Right forelimb (tissue), 1 donor: ENCODE measurements at places on chromosomes 7 and 10.

- DNase-seq = peak; percentile 92
Observed at GRCh38 chr10:80136134-80136571, 3.6 kb downstream of the PLAC9 start.

- DNase-seq = no peak
Observed at GRCh38 chr10:94194256-94194655, 168.5 kb downstream of the NOC3L start.

DNA sequence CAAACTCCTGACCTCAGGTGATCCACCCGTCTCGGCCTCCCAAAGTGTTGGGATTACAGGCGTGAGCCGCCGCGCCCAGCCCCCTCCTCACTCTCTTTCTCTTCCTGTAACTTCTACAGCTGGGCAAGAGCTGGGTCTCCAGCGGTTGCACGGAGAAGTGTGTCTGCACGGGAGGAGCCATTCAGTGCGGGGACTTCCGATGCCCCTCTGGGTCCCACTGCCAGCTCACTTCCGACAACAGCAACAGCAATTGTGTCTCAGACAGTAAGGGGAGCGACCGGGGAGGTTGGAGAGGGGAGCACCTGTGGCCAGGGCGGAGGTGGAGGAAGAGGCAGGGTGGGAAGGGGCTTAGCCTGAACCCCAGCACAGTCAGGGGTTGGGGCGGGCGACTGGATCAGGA, 41.4 kb downstream of the EPHB4 start:
- no peak for DNase-seq

- peak; percentile 17 for DNase-seq
Observed at GRCh38 chr10:47366731-47367460, 17.2 kb downstream of the ZNF488 start.

- DNase-seq = no peak
Observed at GRCh38 chr7:11807000-11807399, 25.0 kb downstream of the THSD7A start.

DNA sequence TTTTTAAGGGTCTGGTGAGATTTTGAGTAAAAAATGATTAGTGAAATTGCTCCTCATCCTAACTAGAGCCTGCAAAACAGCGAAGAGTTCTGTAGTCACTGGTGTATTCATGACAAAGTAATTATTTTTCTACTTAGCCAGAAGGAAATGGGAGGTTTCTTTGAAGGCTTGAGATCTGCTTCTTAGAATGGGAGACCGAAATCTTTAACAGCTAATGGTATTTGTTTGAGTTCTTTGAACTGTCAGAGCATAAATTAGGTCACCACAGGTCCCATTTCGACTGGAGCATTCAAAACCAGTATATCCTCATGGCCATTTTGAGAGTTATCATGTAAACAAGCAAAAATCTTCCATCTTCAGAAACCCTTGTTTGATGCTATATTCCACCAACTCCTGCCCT, 77.1 kb upstream of the NME8 start:
- no peak for DNase-seq

DNA sequence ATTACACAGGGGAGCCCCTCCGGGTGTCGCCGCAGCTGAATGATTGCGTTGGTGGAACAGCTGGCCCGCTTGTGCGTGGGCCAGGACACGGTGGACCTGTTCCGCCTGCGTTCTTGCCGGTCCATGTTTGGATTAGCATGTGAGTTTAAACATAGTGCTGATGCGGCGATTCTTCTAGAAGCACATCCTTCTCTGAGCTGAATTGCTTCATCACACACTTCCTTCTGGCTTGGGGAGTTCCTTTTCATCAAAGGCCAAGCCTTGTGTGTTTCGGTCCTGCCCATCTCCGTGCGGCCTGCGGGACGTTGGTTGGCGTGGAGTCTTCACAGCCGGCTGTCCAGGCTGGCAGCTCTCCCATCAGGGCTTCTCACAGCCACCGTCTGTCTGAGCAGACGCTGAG, 45.5 kb upstream of the SLC29A4 start:
- DNase-seq = no peak

- no peak for DNase-seq
Observed at GRCh38 chr7:6175645-6176044, 96.8 kb downstream of the CYTH3 start.

GRCh38 chr7:99094401-99094800, 49.5 kb downstream of the SMURF1 start:
- DNase-seq = no peak

- DNase-seq = no peak
Observed at GRCh38 chr10:95533590-95533989, 27.6 kb downstream of the SORBS1 start.

DNA sequence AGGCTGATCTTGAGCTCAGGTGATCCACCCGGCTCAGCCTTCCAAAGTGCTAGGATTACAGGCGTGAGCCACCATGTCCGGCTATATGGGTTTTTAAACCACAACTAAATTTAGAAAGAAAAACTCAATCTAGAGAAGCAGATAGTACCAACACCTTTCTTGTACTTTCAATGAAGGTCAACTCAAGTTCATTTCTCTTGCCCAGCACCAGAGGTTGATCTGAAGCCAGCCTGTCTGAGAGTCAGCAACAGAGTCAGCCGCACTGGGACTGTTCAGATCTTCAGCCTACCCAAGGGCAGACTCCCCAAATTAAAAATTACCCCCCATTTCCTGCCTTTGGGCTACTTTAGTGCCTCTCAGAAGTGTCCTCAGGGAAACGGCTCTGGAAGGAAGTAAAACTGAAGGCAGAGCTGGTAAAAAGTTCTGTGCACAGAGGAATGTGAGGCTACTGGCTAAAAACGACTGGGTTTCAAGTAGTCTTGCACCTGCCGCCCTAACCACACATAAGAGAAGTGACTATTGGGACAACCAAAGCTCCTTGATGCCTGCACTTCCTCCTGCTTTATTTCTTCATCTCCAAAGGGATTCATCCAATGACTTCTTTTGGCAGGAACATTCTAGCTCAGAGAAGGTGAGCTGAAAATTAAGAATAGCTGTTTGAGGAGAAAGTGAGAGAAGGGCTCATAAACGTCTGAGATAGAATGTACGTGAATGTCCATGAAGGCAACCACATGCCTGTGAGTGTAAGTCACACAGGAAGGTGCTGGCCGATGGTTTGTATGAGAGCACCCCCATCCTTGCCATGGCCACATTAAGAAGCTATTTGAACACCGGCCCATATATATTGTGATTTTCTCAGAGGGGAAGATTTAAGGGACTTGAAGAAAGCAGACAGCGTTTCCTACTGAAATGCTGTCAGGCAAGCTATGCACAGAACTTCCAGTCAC, 142.4 kb upstream of the PRR15 start:
- DNase-seq = no peak

DNA sequence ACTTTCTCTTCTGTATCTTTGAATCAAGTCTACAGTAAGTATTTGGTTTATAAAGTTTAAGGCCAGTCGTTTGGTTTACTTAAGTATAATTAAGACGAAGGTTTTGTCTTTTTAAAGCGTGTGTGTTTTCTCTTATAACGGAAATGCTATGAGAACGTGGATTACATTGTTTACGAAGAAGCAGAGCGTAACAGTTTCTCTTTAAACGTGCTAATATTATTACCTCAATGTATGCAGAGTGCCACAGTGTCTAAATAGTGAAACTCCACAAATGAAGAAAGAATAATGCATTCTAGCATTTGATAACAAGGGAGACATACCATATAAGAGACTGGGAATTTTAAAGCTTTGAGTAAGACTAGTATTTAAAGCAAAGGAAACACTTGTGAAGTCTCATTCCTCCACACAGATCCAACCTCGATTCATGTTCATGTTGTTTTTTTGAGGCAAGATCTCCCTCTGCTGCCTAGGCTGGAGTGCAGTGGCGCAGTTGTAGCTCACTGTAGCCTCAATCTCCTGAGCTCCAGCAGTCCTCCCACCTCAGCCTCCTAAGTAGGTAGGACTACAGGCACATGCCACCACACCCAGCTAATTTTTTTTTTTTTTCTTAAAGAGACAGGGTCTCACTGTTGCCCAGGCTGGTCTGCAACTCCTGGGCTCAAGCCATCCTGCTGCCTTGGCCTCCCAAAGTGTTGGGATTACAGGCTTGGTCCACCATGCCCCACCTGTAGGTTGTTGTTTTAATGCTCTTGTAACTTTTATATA, 75.1 kb downstream of the ANKRD61 start:
- DNase-seq = no peak

DNA sequence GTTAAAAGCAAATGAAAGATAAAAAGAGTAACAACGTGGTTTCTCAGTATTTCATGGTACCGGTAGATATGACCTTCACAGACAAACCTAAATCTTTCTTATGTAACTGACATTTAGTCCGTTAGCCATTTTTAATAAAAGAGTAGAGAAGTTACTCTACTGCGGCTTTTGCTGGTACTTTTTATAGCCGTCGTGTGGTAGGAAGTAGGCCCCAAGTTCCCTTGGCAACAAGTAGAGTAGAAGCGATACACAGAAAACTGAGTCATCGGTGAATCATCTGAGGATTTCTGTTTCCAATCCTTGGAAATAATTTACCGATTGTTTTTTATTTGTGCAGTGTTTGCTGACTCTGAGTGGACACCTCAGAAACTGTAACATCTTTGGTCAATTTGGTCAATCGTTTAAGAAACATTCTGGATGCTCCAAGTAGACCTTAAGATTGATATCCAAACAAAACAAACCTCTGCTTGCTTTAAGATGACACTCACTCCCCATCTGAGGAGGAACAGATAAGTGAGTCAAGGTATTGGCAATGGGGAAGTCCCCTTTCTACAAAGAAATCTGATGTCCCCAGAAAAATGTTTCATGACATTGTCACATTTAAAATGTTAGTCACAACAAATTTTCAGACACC, 63.9 kb upstream of the AHR start:
- no peak for DNase-seq

DNA sequence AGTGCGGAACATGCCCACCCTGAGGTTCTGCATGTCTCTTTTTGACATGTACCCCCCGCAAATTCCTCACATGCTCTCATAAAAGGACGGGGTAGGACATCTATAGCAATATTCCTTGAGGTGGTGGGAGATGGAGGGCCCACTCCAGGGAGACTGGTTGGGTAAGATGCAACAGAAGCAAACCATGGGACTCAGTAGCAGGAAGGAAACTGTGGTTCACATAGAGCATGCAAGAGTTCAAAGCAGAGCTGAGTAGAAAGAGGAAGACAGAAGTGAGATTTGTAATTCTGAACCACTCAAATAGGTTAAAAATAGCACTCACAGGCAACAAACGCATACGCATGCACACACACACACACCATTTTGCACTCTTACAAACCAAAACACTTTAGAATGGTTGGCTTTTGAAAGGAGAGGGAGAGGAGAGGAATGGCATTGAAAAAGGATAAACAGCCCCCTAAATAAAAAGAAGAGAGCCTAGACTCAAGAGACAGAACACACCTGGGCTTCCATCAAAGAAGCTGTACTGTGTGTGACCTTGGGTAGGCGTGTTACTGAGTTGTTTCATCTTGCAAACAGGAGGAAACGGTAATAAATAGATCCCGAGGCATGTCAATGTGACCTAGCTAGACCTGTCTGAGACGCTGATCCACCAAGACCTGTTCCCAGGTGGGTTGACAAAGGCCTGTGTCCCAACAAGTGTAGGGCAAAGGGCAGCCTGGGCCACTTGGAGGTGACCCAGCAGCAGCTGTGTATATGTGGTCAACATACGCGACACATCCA, 77.6 kb upstream of the LRRC4 start:
- peak; percentile 33 for DNase-seq

- DNase-seq = no peak
Observed at GRCh38 chr10:53276797-53277196, 504.2 kb upstream of the MBL2 start.

GRCh38 chr7:128777156-128778123, 1.8 kb upstream of the OPN1SW start:
- no peak for DNase-seq

GRCh38 chr7:102412548-102412947, 16.4 kb downstream of the PRKRIP1 start:
- DNase-seq = no peak

GRCh38 chr7:80070391-80070790, 64.2 kb upstream of the GNAI1 start:
- DNase-seq = no peak

DNA sequence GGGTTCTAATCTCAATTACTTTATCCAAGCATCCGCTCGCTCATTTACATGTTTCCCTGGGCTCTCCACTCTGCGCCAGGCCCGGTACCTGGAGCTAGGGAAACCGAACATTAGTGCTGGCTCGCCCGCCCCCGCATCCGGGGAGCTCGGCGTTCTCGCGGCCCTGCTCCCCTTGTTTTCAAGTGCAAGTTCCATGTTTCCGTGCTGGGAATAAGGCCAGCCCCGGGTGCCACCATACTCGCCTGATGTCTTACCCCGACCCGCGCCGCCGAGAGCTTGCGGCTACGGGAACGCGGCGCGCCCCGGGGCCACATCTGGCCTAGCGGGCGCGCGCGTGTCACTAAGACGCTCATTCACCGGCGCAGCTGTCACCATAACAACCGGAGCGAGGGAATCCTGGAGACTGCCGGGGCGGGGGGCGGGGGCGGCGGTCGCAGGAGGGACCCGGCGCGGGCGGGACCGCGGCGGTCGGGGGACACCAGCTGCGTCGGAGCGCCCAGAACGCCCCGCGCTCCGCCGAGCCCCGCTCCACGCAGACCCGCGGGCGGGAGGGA, at the start of gene NEURL1:
NEURL1 (plus strand) TSS at position 344 of the 554 bp plus-strand sequence. CDS start 683 bp downstream, outside the sequence.
- peak; percentile 63 for DNase-seq

DNA sequence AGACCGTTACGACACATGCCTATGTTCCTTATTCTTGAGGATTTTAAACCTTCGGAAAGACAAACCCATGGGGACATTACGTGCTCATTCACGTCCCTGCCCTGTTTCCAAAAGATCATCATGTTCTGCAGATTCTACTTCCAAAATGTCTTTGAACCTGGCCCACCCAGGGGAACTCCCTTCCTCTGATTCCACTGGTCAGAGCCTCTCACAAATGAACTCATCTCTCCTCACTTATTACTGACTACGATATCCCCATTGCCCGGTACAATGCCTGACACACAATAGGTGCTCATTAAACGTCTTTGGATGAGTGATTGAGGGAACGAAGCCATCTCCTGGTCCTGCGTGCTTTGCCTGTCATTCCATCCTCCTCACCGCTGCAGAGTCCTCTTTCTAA, 168.3 kb upstream of the RNF32 start:
- no peak for DNase-seq

- DNase-seq = no peak
Observed at GRCh38 chr7:151334628-151335027, 7.0 kb upstream of the NUB1 start.

DNA sequence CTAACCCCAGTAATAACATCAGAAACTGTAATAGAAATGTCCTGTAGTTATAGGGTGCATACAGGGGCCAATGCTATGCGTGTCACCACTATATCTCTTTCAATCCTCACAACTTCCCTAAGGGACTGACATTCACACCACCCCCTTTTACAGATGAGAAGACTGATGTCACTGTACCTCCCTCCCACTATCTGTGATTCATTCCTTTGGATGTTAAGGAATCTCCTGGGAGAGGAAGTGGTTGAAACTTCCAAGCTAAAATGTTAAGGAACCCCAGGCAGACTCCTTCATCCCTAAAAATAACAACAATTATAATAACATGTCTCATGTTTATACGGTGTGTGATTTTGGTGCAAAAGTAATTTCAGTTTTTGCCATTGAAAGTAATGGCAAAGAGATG, 5.4 kb downstream of the COL13A1 start:
- no peak for DNase-seq
